Heart left ventricle (tissue), 16 donors: ENCODE measurements at places on chromosomes 2 and 18. TPM values are rescaled to one million over a fixed set of nuclear protein-coding genes. Genes with fewer than 3 reads are reported as not detected.

DNA sequence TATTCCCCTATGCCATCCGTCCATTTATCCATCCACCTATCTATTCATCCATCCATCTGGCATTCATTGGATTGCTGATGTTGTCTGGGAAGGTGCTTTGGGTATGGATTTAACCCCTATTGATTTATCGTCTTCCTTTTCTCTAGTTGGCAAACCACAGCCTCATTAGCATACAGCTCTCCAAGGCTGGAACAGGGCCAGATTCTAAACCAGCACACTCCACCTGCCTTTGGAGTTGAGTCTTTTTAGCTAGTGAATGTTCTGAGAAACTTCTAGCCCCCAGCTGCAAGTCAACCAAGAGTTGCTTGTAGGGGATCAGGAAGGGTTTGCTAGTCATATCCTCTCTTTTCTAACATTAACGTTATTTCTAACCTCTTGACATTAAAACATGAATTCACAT is 90.7 kb downstream of the NRP2 start:
- no peaks in the 10 kb centered on the region for H3K4me1 ChIP-seq
- peaks cover 6% of the 10 kb centered on the region for H3K27me3 ChIP-seq
- DNase-seq: no peak
- H3K27ac ChIP-seq: no peak overlapping the region

DNA sequence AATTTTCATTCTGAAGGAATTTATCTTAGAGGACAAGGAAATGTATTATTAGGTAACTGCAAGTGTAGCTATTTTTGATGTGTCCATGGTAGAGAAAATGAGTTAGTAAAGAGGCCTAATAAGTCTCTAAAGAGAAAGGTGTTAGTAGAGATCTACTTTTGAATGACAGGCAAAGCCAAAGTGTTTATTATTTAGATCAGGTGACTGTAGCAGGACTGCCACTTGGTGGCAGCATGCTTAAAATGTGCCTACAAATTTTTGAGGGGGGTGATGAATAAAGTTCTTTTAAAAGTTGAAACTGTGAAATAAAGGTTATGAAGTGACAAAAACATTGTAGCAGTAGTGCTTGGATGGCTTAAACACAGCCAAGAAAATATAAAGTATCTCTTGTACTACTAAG is 421.5 kb upstream of the MEIS1 start:
- DNase-seq: no peak
- H3K4me1 ChIP-seq: no peaks in the 10 kb centered on the region
- H3K27ac ChIP-seq: no peak overlapping the region
- H3K27me3 ChIP-seq: no peaks in the 10 kb centered on the region
- no peaks in the 10 kb centered on the region for H3K36me3 ChIP-seq

GRCh38 chr18:62937065-62937464 is 221.7 kb downstream of the PHLPP1 start:
- H3K27ac ChIP-seq: no peak overlapping the region
- no peaks in the 10 kb centered on the region for H3K4me1 ChIP-seq
- H3K4me3 ChIP-seq: no peak overlapping the region
- H3K27me3 ChIP-seq: no peaks in the 10 kb centered on the region
- no peak for DNase-seq
- peaks cover 4% of the 10 kb centered on the region for H3K36me3 ChIP-seq

DNA sequence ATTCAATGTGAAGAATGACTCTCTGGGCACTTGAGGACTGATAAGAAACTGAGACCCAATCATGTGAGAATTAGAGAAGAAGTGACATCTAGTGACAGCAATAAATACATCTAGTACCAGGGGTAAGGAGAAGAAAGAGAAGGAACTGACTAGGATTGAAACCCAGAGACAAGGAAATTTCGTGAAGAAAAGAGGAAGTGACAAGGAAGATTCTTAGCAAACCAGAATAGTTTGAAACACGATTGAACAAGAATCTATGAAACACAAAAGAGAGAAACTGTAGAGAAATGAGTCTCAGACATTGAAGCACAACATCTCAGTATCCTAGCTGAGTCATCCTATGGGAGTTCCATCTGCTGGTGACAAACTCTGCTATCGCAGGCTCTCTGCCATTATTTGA is 571.9 kb upstream of the PKDCC start:
- no peaks in the 10 kb centered on the region for H3K27me3 ChIP-seq
- no peak overlapping the region for H3K27ac ChIP-seq
- no peak for DNase-seq
- H3K36me3 ChIP-seq: no peaks in the 10 kb centered on the region
- H3K4me1 ChIP-seq: no peaks in the 10 kb centered on the region

CXCR4 gene
- 18.4 TPM for total RNA-seq

DNA sequence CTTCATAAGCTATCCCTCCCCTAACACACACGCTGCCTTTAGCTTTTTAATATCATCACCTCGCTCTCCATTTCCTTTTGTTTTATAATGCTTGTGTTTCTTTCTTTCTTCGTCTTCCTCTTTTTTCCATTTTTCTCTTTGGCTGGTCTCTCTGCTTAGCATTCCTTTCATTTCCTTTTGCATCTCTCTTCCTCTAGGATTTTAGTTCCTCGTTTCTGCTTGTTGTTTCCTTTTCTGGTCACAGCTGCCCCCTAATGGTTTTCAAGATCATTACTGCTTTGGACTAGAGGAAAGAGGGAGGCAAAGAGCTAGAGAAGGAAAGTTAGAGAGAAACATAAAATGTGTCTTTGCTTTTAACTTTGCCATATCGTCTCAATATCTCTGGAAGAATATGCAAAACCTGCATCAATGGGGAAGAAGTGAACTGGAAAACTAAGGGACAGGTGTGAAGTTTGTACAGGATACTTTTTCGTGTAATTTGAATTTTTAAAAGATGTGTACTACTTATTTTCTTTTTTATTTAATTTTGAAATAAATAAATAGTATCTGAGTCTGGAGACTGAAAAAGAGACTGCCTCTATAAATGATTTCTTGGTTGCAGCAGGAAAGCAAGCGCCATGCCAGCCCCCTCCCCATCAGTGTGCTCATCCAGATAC is 6.3 kb upstream of the NRP2 start:
- no peaks in the 10 kb centered on the region for H3K4me1 ChIP-seq
- H3K4me3 ChIP-seq: no peak overlapping the region
- no peak overlapping the region for H3K27ac ChIP-seq
- no peak for DNase-seq
- no peaks in the 10 kb centered on the region for H3K27me3 ChIP-seq
- no peaks in the 10 kb centered on the region for H3K36me3 ChIP-seq

- H3K4me1 ChIP-seq: peaks cover 27% of the 10 kb centered on the region
- H3K4me3 ChIP-seq: no peak overlapping the region
- H3K27ac ChIP-seq: no peak overlapping the region
- DNase-seq: no peak
These were observed 88.1 kb upstream of the KLF7 start for GRCh38 chr2:207253666-207254345.

DNA sequence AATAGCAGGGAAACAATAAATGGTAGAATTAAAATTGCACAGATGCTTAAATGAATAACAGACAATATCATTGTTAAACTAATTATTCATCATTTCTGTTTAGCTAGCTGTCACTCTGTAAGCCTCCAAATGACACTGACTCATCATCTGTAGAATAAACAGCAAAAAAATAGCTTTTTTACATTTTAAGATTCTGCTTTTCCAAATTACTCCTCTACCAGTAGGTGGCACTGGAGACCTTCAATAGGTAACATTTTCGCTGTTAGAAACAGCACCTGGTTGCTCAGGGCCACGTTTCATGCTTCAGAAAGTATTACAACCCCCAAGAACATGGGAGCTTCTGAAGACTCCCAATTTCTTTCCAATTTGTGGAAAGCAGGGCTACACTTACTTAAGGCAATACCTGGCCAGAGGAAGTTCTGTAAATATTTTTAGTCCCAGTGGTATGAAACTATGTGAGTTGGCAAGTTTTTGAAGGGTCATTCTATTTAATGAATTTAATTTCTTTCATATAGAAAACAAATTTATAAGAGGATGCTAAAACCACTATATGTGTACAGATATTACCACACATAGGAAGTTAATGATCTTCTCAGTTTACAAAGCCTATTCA is 45.4 kb downstream of the TTN start:
- no peaks in the 10 kb centered on the region for H3K27me3 ChIP-seq
- peaks cover 23% of the 10 kb centered on the region for H3K36me3 ChIP-seq
- no peak overlapping the region for H3K4me3 ChIP-seq
- H3K4me1 ChIP-seq: no peaks in the 10 kb centered on the region
- H3K27ac ChIP-seq: no peak overlapping the region

ASXL3 gene
- 4.5 TPM for total RNA-seq

DNA sequence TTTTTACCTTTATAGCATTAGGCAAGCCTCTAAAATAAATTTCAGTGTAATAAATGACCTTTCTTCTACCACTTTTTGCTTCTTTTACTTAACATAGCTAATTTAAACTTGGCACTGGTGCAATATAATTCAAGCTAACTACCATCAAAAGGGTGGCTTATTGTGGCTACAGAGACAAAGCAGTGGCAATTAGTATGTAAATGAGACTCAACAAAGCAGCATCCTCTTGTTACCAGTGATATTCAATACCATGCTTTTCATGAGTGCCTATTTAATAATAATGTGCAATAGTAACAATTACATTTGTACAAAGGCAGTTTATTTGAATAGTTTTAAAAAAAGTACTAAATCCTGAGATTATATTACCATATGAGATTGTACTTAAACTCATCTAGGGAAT is 93.4 kb downstream of the SOS1 start:
- H3K4me1 ChIP-seq: no peaks in the 10 kb centered on the region
- no peak for DNase-seq
- H3K36me3 ChIP-seq: no peaks in the 10 kb centered on the region
